Testis (tissue), 5 donors: ENCODE measurements at places on chromosomes 1 and 21. TPM values are rescaled to one million over a fixed set of nuclear protein-coding genes. Genes with fewer than 3 reads are reported as not detected.

Gene CFH
- 9.3 TPM for total RNA-seq

DNA sequence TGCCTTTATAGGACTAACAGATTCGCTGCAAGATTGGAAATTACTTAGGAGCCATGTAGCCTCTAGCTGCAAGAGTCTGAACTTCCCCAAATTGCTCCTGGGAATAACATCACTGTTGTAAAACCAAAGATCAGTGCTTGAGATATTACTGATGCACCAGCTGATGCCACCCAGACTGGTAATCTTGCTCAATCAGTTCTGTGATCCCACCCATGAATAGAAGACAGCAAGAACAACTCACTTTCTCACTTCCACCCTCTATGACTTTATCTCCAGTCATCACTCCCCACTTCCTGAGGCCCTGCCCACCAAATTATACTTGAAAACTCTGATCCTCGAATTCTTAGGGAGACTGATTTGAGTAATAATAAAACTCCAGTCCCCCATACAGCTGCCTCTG is 1011.1 kb downstream of the PLA2G4A start:
- DNase-seq, result no peak

- DNase-seq, result no peak
Observed at GRCh38 chr1:235239851-235240250, 78.8 kb upstream of the RBM34 start.

- no peak for DNase-seq
Observed at GRCh38 chr1:22122273-22123070, 20.4 kb downstream of the WNT4 start.

DNA sequence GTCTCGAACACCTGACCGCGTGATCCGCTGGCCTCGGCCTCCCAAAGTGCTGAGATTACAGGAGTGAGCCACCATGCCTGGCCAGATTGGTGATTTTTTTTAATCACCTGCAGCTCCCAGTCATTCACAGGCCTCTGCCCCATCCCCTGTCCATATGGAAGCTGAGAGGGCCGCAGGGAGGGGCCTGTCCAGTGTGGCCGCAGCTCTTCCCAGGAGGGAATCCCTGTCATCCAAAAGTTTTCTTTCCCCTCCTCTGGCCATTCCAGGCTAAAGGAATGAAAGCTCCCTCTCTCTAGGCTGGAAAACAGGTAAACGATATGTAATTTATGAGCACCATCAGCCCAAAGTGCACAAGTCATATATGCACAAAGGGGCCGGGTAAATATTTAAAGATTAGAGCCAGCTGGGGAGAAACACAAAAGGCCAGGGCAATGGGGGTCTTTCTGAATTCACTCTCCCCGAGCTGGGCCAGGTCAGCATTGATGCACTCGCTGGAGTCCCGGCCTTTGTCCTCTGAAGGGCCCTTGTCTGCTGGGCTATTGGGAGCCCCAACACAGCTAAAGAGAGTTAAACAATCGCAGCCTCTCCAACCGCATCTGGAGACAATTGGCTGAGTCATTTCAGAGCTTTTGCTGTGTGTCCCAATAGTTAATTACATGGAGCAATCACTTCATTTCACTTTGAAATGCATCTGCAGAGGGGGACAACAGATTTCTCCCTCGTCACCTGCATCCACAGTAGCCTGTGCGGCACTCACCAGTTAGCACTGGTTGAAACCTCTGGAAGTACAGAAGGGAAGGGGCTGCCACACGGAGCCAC is 3.8 kb upstream of the HES3 start:
- no peak for DNase-seq
